Ammon's horn (tissue), 1 donor: ENCODE measurements at places on chromosomes 7 and 10.

- no peak for DNase-seq
These were observed 572.8 kb downstream of the REEP3 start for GRCh38 chr10:64093946-64094535.

DNA sequence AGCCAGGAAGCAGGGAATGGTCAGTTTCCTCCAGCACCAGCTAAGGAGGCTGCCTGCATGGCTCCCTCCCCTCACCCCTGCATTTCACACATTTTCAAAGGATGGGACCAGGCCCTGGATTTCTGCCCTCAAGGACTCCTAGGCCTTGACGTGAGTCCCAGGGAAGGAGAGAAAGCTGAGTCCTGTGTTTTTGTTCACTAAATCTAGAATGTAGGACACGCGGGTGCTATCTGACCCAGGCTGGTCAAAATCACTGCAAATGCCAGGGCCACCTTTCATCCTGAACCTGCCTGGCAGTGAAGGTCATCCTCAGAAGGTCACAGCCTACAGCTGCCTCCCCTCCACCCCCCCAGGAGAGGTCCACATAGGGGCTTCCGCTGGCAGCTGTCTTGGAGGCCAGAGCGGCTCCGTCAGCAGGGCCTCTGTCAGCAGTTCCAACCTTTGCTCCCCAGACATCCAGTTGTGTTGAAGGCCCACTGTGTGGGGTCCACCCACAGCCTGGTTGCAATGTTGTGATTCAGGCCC, 18.0 kb downstream of the RHBDD2 start:
- no peak for DNase-seq

DNA sequence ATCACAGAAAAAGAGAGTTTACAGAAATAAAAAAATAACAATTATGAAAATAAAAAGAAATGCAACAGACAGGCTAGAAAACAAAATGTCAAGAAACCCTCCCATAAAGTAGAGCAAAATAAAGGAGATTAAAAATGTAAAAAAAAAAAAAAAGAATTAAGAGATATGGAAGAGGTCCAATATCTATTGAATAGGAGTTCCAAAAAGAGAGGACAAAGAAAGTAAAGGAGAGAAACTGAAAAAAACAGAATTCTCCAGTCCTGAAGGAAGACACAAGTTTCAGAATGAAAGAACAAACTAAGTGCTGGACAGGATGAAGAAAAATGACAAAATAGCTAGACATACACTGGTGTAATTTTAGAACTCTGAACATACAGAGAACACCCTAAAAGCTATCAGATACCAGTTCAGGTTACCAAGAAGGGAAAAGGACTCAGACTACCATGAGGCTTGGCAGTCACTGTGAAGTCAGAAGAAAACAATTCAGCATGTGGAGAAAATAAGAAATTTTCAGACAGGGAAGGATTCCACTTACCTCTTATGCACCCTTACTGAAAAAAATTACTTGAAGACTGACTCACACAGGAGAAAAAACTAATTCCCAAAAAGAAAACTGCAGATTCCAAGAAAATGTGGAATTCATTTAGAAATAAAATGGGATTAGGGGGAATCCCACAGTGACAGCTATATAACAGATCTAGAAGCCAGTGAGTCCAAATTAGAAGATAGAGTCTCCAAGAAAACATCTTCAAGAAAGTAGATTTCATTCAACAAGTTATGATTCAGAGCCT, 40.4 kb upstream of the ABLIM1 start:
- no peak for DNase-seq

DNA sequence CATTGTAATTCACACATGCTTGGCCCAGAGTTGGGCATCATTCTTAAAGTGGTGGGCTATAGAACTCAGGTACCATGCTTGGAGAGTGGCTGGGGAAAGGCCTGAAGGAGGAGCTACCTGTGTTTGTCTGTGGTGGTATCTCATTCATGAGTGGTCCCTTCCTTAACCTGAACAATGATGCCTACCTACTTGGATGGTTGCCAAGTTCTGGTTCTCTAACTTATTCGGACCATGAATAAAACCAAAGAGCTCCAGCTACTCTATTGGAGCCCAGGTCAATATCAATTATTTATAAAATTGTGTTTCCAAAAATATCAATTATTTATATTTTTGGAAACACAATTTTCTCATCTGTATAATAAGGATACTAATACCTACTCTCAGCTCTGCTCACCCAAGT, 2.9 kb upstream of the GPR37 start:
- DNase-seq, result no peak

DNA sequence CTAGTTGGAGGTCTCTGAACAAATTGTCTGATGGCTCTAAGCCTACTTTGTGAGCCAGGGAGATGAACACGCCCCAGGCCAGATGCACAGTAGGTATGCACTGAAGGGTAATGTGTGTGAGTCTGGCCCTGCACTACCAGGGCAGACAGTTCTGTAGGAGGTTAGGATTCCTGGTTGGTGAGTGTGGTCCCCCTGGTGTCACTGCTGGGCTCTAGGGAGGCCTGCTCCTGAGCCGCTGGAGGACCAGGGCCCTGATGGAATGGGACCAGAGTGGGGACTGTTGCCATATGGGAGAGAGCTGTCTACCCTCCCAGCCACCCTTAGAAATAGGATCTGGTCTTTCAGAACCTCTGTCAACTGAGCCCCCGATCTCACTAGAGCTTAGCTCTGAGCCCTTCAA, 42.0 kb downstream of the CDH23 start:
- no peak for DNase-seq

- DNase-seq, result no peak
These were observed 45.2 kb downstream of the KIAA1217 start for GRCh38 chr10:24254180-24254579.

- no peak for DNase-seq
These were observed 62.5 kb upstream of the AKR1E2 start for GRCh38 chr10:4763513-4763912.

DNA sequence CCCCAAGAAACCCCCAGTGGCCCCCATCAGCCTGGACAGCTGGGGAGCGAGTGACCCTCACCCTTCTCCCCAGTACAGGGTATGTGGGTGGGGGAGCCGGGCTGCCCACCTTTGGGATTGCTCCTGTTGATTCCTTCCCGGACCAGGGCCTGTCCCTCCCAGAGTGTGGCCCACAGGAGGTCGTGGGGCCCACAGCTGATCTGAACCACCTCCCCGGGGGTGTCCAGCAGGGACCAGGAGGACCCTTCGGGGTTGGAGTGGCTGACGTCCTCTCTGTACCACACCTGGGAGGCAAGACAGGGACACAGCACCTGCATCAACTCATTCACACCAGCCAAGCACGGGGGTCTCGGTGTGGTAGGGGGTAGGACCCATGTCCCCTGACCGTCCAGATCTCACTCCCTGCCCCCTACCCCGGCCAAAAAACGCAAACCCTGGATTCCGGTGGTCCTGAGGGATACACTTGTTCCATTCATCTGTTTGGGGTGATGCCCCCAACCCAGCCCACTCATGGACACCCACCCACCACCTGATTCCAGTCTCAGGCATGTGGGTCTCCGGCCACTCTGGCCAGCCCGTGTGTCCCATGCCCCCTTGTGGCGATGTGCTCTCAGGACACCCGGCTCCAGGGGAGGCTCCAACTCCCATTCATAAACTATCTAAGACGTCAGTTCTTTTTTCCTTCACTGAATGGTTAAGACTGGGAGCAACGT, 10.9 kb downstream of the TECPR1 start:
- peak; percentile 51 for DNase-seq

DNA sequence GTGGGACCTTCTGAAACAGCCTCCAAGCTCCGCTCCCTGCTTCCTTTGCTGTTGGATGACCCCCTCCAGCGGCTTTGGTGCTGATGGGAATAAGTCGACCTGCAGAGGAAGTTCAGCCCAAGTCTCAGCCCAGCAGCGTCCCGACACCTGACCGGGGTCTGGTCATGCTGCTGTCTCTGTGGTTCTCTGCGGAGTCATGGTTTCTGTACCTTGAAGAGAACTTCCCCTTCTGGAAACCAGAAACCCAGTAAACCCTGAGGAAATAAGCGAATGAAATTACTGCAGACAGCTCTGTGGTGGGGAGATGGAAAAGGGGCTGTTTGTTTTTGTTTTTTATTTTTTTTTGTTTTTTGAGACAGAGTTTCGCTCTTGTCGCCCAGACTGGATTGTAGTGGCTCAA, 18.3 kb upstream of the ZNF12 start:
- DNase-seq, result peak; percentile 25

GRCh38 chr7:55100544-55101327, 81.9 kb downstream of the EGFR start:
- no peak for DNase-seq

- peak; percentile 42 for DNase-seq
These were observed 21.7 kb upstream of the MACC1 start for GRCh38 chr7:20238754-20239324.

DNA sequence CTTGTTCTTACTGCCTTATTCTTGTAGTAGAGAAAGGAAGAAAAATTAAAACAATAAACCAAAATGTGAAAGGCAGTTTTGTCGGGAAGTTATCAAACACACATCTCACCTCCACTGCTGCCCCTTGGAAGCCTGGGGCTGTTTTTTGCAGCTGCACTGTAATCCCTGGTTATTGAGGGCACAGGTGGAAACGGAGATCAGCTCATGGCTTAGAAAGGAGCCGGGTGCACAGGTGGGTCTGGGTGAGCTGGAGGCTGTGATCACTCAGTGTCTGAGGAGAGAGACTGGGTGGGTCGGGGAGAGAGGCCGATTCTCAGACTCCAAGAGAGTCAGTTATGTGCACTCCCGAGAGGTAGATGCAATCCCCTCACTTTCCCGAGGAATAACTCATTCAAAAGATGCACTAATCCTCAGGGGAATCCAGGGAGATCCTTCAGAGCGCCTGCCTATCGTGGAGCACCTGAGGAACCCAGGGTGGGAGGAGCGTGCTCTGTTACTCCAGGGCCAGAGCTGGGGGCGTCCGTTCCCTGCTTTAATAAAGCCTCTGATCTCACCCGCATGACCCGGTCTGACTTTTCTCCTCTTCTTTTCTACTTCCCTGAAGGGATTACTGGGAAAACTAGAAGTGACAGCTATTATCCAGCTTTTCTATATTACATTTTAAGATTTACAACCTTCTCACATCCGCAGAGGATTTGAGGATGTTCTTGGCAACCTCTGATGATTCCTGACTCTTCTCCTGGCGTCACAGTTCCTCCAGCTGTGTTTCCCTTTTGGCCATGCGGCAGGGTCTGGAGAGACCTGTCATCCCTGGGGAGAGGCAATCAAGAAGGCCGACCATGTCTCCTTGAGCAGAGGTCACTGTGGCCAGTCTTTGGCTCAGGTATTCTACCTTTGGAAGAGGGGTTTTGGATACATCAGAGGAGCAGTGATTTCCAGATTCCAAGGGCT, 82.1 kb downstream of the CAMK1D start:
- no peak for DNase-seq

GRCh38 chr10:77837248-77837924, 89.2 kb downstream of the DLG5 start:
- DNase-seq, result peak; percentile 76

GRCh38 chr7:127993317-127993716, 37.9 kb downstream of the LRRC4 start:
- DNase-seq, result no peak

- peak; percentile 1 for DNase-seq
These were observed 8.5 kb downstream of the UNC5B start for GRCh38 chr10:71220689-71221540.

GRCh38 chr10:93471110-93471651, 11.0 kb downstream of the MYOF start:
- no peak for DNase-seq

GRCh38 chr7:9149499-9150082, 716.2 kb downstream of the NXPH1 start:
- DNase-seq, result no peak

DNA sequence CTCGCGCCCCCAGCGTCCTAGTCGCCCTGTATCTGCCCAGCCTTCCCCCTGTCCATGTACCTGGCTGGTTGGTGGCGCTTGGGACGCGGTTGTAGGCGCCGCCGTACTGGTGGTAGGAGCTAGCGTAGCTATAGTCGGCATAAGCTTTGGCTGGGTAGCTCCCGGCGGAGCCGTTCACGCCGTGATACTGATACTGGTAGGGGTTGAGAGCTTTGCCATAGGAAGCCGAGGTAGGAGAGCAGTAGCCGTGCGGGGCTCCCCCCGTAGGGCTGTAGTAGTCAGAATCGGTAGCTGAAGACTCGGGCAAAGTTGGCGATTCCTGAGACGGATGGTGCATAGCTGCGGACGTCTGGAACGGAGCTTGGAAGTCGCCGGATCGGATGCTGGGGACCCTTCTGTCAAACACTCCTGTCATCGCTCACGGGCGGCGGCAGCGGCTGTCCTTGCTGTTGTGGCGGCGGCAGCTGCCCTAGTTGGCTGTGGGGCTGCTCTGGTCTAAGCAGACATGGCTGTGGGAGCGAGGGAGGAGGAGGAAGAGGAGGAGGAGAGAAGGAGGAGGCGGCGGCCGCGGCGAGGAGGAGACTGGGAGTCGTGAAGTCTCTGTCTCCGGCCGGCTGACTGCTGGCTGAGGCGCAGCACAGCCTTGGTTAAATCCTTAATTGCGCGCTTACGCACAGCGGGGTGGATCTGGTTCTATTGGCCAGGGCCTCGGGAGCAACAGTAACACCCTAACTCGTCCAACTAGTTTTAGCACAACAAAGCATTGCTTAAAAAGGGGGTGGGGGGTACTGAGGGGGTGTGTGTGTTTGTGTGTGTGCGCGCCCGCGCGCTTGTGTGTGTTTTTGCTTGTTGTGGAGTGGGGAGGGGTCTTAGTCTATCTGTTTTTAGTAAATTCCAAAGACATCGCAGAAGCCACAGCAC, at the start of gene DLX5:
TSS of gene DLX5 (minus strand) at position 623 of the 921 bp plus-strand sequence. CDS start at position 415, 208 bp downstream.
- DNase-seq, result peak; percentile 35

DNA sequence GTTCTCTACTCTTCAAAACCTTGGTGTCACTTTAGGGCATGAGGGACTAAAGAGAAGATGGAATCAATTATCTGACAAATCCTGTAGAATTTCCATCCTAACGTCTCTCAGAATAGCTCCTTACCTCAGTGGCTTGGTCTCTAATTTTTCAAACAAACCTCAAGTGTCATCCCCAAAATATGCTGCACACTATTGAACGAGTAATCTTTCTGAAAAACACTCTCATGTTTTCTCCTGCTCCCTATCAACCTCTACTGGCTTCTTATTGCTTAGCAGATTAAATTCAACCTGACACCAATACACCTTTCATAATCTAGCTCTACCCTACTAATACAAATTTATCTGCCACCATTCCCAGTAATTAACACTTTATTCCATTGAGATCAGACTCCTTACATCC, 8.5 kb downstream of the CNOT4 start:
- no peak for DNase-seq

DNA sequence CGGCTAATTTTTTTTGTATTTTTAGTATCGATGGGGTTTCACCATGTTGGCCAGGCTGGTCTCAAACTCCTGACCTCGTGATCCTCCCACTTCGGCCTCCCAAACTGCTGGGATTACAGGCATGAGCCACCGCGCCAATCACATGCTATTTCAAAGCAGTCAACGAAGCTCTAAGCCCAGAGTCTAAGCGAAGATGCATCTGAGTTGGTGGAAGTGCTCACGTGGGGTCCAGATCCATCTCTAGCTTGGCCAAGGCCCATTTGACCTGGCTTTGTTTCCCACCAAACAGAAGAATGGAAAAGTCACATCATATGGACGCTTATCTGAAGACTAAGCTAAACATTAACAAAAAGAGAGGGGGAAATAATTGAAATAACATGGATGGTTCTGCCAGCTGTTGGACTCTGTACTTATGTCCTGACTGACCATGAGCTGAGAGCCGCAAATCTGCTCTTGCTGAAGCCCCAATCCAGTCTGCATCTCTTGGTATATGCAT, 3.8 kb upstream of the GTF2I start:
- DNase-seq, result no peak

- no peak for DNase-seq
These were observed 109.8 kb downstream of the HPSE2 start for GRCh38 chr10:99125879-99126278.

GRCh38 chr10:19168584-19168983, 120.0 kb downstream of the MALRD1 start:
- DNase-seq, result no peak
